ENCODE measurements at places on chromosomes 2 and 18. TPM values are rescaled to one million over a fixed set of nuclear protein-coding genes. Genes with fewer than 3 reads are reported as not detected.

GRCh38 chr2:69701100-69701945, 40.6 kb upstream of the ANXA4 start:
- no peak for DNase-seq

- no peak for DNase-seq
These were observed 1877.7 kb upstream of the LRRTM1 start for GRCh38 chr2:82182270-82182669.

DNA sequence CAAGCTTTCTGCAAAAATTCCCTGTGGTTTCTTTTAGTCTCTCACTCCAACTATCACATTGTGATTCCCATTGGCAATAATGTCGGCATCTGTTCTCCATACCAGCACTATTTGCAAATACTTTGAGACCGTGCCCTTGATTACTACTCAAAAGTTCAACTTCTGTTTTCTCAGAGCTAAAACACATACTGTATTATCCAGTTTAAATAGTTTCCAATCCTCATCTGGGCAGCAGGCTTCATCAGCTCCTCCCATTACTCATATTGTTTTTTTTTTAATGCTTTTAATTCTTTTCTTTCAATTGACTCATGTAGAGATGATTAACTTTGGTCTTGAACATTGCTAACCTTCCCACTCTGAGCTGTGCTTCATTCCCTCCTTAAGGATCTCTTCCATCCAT, 135.8 kb downstream of the METTL8 start:
- DNase-seq: no peak

Gene OSBPL1A
- 2.2 TPM for total RNA-seq

Gene REG3G
- total RNA-seq: not detected

Measured in activated T-helper 1 cell treated with anti-CD3 and anti-CD28 coated beads, Interleukin-12 subunit alpha, Interleukin-12 subunit beta, Interleukin-2, Interleukin-4 antibody, amounts not matched to agents 30 ng/mL and 10 ng/mL and 1 ng/mL, durations not matched to agents 14 hours and 24 hours and 36 hours (primary cell).